CD8-positive, alpha-beta memory T cell (primary cell): ENCODE measurements at places on chromosomes 7 and 10.

GRCh38 chr7:15494711-15495110 lies 67.1 kb downstream of the AGMO start:
- DNase-seq = no peak

DNA sequence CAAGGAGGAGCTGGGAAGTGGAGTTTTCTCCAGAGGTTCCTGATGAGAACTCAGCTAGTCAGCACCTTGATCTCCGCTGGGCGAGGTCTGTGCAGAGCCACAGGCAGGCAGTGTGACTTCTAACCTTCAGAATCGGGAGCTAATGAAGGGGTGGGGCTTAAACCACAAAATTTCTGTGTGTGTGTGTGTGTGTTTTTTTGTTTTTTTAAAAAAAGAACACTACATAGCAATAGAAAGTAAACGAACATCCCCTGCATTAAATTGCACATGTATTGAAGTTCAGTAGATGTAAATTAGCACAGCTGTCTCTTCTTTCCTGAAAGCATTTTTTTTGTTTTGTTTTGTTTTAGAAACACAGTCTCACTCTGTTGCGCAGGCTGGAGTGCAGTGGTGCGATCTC lies 46.2 kb downstream of the RBM17 start:
- DNase-seq = no peak

- DNase-seq = peak; percentile 33
Observed at GRCh38 chr7:76260171-76260703, 42.2 kb upstream of the HSPB1 start.

DNA sequence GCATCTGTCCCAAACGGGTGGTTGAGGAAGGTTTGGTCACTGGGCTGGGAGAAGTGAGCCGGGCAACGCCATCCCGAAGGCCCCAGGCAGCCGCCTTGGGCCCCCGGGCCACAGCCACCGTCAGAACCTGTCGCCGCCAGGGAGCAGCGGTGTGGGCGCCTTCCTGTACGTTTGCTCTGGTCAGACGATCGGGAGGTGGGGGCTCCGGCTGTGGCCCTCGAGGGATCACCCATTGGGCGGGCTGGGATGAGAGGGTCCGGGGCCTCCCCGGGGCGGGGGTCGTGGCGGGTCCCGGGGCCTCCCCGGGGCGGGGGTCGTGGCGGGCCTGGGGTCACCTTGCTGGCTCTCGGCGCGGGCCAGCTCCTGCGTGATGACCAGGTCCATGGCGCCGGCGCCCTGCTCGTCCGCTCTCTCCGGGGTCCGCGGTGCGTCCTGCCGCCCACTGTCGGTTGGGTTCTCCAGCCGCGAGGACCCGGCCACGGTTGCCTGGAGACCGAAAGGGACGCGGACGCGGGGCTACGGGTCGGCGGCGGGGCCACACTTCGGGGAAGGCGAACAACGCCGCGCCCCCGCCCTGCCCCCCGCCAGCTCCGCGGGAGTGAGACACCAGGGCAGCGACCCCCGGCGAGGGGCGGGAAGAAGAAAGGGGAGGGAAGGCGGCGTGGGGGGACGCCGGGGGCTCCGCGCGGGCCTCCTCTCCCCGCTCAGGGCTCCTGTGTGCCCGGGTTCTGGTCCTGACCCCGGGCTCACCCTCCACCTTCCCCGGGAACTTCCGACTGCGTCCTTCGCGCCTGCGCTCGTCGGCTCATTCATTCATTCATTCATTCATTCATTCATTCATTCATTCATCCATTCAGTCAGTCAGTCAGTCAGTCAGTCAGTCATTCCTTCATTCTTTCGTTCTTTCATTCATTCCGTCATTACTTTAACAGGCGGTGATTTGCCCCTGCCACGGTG lies at the start of gene CFAP46:
TSS of gene CFAP46 (minus strand) at position 470 of the 957 bp plus-strand sequence. CDS start at position 384, 86 bp downstream.
- DNase-seq = no peak

GRCh38 chr10:93553482-93554315 lies 12.8 kb upstream of the FFAR4 start:
- no peak for DNase-seq

GRCh38 chr7:97006055-97006815 lies 882 bp downstream of the DLX6 start:
- no peak for DNase-seq

DNA sequence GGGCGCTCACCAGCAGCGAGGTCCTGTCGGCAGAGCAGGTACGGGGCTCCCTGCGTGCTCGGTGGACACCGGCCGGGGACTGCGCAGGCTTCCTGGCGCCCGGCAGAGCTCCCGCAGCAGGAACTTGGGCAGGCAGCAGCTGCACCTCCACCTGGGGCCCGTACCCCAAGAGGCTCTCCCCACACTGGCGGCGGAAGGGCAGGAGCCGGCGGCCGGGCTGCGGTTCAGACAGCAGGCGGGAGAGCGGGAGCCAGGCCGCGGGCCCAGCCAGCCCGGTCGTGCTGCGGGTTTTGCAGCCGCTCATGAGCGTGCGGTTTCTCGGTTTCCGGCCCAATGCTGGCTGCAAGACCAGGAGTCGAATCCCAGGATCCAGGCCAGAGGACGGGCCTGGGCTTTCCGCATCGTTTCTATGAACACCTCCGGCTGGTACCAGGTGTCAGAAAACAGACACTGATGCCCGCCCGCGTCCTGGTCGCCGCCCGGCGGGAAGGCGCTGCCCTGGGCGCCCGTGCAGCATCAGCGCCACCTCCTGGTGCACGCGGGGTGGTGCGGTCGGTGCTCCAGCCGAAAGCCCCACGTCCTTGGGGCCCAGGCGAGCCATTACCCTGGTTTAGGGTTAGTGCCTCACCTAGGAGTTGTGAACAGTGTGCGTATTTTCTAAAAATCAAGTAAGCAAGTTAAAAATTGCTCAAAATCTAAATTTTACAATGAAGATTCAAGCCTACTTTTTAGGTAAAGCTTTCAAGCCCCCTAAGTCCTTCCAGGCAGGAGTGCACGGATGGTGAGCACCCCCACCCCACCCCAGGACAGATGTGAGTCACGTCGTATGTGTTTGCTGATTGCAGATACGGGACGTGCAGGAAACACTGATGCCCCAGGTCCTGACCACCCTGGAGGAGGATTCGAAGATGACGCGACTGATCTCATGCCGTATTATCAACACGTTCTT lies 47.4 kb upstream of the PRKAR1B start:
- DNase-seq = peak; percentile 43

- DNase-seq = no peak
Observed at GRCh38 chr7:7843972-7844371, 124.6 kb upstream of the GLCCI1 start.

- no peak for DNase-seq
Observed at GRCh38 chr7:29924006-29924405, 65.6 kb downstream of the SCRN1 start.

DNA sequence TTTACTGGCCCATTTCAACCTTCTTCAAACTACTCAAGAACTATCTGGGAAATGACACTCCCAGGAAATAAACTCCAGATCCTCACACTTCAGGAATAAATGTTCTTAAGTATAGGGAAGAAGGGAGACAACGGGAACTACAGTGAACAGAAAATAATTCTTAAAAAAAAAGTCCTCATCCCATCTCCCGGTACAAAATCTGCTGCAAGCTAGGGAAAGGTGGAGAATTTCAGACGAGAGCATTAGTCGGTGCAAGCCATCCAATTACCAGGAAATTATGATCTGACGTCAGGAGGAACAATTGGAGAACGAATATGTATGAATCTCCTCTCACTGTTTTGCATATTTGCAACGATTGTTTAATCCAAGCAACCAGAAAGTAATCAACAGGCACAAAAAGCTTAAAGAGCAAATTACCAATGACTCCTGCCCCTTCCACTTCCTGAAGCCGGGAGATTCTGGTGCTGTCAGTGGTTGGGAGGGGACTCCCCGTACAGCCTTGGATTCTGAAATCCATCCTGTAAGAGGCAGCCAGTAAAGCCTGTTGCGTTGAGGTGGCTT lies 15.1 kb upstream of the GATA3 start:
- no peak for DNase-seq

- DNase-seq = no peak
Observed at GRCh38 chr10:19158358-19158757, 109.8 kb downstream of the MALRD1 start.

DNA sequence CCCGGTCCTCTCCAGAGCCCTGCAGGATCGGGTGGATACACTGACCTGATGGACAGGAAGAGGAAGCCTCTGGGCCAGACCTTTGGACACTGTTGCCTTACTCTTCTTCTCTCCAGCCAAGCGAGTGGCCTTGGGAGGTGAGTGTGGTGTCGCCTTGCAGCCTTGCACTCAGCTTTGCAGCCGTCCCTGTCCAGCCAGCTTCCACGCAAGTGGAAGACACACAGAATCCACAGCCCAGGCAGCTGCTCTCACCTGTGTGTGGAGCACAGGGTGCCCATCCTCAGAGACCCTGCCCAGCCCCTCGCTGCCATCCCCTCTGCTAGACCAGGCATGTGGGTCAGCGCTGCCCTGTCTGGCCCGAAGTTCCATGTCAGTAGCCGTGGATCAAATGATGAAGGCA lies 239.1 kb downstream of the EBF3 start:
- DNase-seq = no peak
